ENCODE measurements at places on chromosomes 16 and 17.
A peak's percentile ranks its signal among the peaks of the same experiment; 100 is the strongest.

DNA sequence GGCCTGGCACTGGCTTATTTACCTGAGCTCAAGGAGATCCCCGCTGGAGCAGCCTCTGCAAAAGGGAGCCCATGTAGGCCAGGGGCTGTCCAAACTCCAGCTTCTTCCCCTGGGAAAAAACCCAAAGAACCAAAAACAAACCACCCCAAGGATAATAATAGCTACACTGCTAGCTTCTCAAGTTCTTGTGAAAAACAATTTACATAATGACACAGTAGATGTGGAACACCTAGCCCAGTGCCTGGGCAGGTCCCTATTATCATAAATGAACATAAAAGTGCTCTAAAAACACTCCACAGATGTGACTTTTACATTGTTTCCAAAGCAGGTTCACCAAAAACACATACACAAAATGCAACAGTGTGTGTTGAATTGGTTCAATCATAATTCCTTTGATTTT, 27.3 kb downstream of the CENPV start:
- no peak for DNase-seq

- DNase-seq: no peak
Measured at GRCh38 chr16:15037003-15037402, 18.9 kb downstream of the NTAN1 start.

DNA sequence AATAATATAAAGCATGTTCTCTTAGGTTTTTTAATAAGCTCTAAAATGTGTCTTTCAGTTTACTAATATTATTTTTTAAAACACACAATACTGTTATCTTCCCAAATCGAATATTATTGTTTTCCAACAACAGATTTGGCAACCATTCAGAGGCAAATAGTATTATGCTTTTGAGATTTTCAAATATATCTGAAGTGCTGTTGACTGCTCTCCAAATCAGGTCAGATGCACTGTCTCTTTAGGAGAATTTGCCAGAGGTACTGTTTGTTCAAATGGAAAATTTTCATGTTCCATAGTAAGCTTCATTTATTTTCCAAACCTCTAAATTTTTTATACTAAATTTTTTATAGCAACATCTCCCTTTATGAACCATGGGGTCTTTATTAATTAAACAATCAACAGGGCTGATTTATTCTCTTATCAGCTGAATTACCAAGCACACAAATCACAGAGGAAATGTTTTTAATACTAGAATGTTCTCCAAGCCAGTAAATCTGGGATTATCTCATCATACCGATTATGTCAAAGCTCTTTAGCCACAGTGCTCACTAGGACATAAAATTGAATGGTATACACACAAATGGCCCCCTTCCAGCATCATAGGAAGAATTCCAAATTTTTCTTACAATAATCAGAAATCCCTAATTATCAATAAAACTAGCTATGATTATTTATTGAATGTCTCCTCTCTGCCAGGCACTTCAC, 108.8 kb upstream of the HLF start:
- DNase-seq: no peak

DNA sequence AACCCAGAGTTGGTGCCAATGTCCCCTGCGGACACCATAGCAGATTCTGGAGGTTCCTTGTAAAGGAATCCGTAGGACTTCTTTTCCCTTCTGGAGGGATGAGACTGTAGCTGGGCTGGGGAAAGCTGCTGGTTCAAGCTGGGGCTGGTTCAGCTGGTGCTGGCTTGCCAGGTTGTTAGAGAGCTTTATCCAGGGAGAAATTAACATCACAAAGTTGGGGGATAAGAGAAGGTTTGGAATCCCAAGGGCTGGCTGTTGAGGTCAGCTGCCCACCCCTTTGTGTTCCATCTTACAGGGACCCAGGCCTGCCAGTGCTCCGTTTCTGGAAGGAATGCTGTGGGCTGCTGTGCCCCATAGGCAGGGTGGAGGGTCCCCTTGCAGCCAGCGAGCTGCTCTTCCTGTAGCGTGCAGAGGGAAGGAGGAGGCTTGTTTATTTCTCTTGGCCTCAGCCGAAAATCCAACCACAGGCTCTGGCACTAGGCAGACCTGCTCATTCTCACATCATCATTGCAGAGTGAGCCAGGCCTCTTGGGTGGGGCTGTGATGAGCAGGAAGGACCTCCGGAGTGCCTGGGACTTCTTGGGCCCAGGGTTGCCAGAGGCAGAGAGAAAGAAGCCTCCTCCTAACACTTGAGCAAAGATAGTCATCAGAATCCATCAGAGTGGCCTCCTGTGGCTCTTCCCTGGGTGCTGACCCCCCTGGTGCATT, 251.1 kb downstream of the SEC14L1 start:
- DNase-seq: peak; percentile 95

DNA sequence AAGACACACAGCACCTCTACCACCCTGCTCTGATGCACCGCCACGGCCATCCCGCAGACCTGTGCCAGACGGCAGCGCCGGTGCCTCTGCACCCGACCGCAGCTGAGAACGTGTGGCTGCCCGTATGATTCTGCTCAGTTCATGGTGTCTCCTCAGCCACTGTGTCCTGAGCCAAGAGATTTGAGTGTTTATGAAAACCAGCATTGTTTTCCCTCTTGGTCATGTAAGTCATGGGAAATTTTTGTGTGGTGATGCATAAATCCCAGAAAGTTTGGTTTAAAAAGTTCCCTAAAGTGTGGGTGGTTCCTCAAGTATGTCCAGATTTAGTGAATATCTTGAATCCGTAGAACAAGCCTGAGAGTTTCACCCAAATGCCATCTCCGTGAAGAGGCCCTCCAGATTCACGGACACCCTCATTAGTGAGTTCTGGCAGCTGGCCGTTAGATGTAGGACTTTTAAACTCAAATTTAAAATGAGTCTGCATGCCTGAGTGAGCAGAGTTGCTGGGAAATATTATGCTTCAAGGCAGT, 57.6 kb downstream of the CDRT4 start:
- peak; percentile 93 for DNase-seq

DNA sequence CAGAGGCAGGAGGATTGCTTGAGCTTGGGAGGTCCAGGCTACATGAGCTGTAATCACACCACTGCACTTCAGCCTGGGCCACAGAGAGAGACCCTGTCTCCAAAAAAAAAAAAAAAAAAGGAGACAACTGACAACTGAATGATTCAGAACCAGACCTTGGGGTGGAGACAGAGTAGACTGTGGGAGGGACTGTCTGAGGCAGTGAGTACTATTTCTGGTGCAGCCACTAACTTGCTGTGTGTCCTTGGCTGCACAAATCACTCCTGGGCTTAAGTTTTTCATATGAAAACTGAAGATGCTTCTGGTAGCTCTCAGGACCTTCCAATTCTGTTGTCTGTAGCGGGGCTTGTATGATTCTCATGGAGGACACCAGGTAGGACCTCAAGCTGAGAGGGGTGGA, 5.8 kb downstream of the ASB16 start:
- no peak for DNase-seq

DNA sequence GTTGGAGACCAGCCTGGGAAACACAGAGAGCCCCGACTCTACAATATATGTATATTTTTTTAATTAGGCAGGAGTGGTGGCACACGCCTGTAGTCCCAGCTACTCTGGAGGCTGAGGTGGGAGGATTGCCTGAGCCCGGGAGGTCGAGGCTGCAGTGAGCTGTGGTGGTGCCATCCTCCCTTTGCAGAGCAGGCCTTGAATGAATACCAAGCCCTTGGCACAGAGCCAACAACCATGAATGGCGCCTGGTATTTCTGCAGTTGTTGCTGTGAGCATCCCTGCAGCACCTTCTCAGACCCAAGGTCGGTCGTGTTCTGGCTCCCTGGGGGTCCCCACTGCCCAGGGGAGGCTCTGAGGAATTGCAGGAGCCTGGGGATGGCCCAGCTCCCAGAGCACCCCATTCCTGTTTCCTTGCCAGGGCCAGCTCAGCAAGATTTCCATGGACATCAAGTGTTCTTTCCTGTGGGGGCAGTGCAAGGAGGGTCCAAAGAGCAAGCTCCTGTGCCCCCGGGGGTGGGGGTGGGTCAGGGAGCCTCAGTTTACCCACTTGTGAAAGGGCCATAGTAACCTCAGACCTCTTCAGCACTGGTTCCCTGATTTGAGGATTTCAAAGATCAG, 25.6 kb upstream of the RMI2 start:
- DNase-seq: no peak

GRCh38 chr17:31067691-31068184, 27.0 kb upstream of the NF1 start:
- peak; percentile 47 for DNase-seq

All from astrocyte of the cerebellum (primary cell).